ENCODE measurements at places on chromosomes 7 and 10.
A peak's percentile ranks its signal among the peaks of the same experiment; 100 is the strongest.

- DNase-seq: no peak
Measured at GRCh38 chr10:80580638-80581468, 43.2 kb downstream of the SH2D4B start.

DNA sequence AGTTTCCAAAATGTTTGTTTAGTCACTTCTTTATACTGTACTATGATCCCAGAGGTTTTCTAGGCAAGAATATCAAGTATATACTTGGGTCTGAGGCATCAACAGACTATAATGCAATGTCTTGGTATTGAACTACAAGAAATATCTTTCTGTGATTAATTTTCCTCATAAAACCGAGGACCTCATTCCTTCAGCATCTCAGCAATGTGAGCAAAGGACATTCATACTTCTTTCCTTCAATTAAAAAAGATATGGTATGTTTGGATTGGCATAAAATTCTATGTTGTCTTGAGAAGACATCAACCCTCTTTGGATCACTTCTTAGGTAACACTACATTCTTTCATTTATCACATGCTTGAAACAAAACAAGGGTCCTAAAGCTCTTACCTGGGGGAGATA is 524.5 kb downstream of the PHTF2 start:
- DNase-seq: no peak

DNA sequence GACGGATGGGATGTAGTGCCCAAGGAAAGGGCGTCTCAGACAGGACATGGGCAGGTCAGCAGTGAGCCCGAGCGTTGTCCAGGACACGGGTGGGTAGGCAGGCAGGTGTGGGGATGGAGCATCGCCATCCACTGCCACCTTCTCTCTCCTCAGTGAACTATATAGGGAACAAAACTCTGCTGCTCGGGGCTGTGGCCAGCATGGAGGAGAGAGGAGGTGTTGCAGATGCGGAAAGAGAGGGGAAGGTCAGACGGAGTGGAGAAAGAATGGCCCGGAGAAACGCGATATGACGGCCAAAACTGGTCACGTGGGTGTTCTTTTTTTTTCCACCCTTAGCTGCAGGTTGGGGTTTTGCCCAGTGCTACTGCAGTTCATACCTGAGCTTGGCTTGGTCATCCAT is 71.2 kb downstream of the GRID1 start:
- DNase-seq: no peak

DNA sequence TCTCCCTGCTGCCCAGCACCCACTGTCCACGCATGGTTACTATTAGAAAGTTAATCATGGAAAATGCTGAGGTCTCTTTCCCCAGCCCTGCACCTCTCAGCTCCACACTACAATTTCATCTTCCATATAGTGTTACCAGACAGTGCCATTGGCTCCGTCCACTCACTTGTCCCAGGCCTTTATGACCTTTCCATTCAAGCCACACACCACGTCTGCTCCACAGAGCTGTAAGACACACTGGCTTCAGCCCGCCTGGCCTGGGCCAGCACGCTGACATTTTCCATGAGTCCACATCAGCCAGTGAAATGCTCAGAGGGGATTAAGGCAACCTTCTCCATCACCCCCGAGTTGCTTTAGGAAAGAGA is 118.7 kb downstream of the KCNMA1 start:
- no peak for DNase-seq

DNA sequence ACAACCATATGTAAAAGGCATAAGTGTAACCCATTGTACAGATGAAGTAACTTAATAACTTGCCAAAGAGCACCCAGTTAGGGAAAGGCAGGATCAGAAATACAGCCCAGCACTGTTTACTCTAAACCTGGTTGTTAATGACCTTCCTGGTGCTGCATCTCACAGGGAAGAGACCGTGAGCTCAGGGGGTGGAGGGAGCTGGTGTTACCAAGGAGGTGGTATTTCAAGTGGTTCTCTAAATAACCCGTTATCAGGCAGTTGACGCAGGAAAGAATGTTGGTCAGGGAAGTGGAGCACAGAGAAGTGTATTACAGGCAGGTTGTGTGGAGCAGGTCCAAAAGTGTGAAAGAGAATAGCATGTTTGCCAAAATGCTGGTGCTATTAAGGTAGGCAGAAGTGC is 4.4 kb upstream of the ST7 start:
- no peak for DNase-seq

DNA sequence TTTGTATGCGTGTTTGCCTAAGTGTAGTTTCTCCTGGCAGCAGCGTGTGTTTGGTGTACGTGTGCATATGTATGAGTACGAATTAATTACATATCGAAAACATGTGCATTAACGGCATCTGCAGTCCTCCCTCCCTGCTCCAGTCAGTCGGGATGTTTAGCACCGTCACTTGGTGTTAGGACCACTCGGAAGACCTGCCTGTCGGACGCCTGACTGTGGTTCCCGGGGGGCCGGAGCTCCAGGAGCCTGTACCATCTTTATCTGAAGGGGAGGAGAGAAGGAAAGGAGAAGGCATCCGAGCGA is 1.1 kb upstream of the CNTNAP2 start:
- no peak for DNase-seq

- no peak for DNase-seq
Measured at GRCh38 chr10:62911210-62911963, 95.2 kb upstream of the EGR2 start.

DNA sequence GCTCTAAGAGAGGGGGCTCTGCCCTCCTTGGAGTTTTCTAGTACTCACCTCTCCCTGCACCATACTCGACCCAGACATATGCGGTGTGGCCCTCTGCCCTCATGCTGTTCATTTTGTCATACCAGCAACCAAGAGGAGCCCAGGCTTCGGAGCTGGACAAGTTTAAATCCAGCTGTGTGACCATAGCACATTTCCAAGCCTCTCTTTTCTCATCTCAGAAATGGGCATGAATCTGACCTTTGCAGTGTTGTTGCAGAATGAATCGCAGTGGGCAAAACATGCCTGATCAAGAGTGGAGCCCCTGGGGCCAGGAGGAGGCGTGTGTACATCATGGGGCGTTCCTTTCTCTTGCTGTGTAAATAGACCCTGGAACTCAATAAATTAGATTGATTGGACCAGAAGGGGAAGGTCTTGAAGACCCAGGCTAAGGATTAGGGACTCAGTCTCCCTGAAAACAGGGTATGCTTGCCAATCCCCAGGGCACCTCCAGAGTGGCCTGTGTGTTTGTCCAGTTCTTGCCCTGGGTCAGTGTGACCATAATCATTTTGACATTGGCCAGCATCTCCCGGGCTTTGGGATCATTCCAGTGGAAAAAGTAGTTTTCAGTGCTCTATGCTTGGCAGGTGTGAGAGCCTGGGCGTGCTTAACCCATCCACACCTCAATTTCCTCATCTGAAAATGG is 59.6 kb downstream of the ZMIZ1 start:
- no peak for DNase-seq

GRCh38 chr10:80497187-80498077 is 40.3 kb upstream of the SH2D4B start:
- DNase-seq: peak; percentile 60

GRCh38 chr10:15255961-15256360 is 87.5 kb upstream of the NMT2 start:
- no peak for DNase-seq

- DNase-seq: no peak
Measured at GRCh38 chr7:116500078-116500853, 728 bp downstream of the CAV2 start.

DNA sequence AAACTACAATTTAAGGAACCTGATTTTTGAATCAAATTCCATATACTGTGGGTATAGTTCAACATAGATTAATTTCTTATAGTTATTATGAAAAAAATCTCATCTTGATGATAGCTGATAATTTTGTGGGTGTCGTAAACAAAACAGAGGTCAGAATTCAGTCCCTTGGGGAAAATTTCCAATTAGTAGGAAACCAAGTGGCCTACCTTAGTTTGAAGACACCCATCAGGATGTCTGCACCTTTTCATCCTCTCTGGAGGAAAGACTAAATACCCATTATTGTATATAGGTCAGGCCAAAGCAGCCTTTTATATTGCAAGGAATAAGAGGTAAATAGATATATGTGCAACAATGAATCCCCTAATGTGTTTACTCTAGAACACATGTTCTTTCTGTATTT is 6.4 kb downstream of the IKZF1 start:
- no peak for DNase-seq

- no peak for DNase-seq
Measured at GRCh38 chr10:129411772-129412171, 55.3 kb upstream of the MGMT start.

- peak; percentile 66 for DNase-seq
Measured at GRCh38 chr7:70042533-70042932, 444.3 kb downstream of the AUTS2 start.

DNA sequence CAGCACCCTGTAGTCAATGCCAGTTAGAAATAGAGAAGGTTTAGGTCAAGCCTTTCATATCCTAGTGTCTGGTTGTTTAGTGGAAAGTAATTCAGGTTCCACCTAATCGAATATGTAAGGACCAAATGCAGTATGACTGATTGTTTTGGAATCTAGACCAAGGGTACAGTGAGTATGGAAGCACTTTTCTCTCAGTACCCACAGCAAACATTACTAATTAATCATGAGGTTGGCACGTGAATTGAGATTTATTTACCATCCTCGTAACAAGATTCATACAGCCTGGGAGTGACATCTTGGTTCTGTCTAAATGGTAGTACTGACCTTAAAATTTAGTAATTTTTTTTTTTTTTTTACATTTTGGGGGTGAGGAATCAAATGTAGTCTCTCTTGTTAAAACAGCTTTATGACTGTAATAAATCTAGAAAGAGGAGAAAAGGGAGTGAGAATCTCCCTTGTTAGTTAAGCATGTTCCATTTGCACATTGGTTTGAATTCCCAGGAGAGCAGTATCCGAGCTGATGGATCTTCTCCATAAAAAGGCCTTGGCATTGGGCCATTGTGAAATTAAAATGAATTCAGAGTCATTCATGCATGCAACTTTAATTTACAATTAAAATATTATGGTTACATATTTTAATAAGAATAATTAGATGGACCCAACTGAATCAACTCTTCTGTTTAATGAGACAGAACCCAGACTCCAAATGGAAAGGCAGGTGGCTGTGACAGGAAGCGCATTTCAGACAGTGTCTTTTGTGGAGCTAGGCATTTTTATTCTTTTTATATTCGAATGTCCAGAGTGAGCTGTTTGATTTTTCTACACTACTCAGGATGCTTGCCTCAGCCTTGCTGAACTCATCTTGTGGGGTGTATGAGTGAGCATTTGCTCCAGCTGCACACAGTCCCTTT is 57.6 kb downstream of the SNX10 start:
- no peak for DNase-seq

DNA sequence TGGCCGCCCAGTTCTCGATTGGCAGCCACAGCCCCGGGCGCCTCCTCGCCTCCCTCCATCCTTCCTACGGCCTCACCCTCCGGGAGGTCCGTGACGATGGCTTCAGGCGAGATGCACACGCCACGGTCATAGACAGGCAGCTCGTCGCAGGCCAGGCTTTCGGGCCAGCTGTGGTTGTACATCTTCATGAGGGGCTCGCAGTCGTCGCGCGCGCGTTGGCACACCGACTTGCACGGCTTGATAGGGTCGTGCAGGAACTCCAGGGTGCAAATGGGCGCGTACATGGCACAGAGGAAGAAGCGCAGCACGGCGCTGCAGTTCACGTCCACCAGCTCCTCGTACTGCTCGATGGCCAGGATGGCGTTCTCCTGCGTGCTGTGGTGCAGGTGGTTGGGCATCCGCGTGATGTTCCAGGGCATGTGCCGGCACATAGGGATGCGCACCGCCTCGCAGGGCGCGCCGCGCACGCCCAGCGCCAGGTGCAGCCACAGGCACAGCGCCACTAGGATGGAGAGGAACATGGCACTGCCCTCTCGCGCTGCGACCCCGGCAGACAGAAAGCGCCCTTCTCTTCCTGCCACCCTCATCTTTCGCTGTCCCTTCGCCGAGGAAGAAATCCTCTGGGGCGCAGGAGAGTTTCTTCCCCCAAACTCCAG is 472 bp downstream of the SFRP4 start:
- no peak for DNase-seq

- no peak for DNase-seq
Measured at GRCh38 chr10:79055892-79056291, 12.9 kb upstream of the ZMIZ1 start.

DNA sequence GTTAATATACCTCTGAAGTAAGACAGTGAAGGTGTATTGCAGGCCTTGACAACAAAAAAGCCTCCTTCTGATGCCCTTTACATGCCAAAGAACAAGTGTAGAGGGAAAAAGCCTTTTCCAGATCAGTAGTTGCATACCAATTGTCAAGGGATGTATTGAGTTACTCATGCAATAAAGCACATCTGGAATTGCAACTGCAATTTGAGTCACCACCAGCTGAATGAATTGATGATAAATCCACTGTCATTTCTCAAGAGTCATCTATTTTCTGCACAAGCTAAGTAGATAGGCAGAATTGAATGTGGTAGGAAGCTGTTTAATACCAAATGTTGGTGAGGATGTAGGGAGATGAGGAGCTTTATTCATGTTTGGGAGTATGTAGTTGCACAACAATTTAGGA is 325.9 kb upstream of the SMIM30 start:
- no peak for DNase-seq

DNA sequence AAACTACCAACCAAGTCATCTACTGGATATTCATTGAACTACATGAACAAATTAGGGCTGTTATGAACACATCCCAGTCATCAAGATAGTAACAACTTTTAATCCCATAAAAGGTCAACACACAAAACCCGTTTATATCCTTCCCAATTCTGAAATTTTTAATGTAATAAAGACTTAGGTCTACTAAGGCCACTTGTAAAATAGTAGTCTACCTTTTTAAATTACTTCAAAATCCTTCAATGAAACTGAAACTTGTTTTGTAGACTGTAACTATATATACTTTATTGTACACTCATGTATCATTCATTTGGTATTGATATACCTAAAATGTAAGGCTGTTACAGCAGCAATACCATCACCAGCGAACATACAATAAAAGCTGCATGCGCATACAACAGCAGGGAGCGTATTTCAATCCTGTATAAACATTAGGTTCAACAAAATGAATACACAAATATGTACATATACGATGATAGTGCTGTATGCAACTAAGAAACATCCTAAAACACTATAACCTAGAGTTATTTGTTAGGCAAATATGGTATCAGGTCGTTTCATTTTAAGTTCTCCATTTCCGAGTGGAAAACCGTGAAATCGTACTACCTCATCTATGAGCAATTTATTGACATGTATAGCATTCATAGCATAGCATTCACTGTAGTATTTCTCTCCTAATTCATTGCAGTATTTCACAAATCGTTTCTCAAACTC is 973 bp downstream of the ATAD1 start:
- DNase-seq: no peak

GRCh38 chr7:56229631-56230030 is 113.4 kb upstream of the NUPR2 start:
- no peak for DNase-seq
